IMR-90 (cell line): ENCODE measurements at places on chromosomes 5 and 9. TPM values are rescaled to one million over a fixed set of nuclear protein-coding genes. Genes with fewer than 3 reads are reported as not detected.

ZNF658 gene
- 5.8 and 6.3 TPM in 2 replicates for total RNA-seq

AKNA gene
- total RNA-seq, result 2.7 and 2.8 TPM in 2 replicates

GHR gene
- total RNA-seq, result 1.1 TPM in 2 replicates

UNC13B gene
- total RNA-seq, result 12.2 and 14.3 TPM in 2 replicates

ISL1 gene
- total RNA-seq, result under 0.01 TPM in 1 of 2 replicates, not detected in the other

DNA sequence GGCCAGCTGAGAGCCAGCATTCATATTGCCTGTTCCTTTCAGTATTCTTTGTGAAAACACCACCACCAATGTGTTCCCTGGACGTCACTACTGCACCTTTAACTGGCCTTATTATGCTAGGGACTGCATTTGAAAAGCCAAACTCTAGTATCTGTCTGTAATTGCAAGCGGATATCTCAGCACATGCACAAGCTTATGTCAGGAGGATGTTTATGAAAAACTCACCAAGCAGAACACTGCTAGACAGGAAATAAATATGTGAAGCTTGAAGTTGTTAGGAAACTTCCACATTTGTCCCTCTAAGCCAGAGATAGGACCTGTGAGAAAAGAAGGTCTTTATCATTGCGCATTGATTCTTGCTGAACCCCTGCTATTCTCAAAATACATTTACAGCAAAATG lies 135.4 kb upstream of the CCDC152 start:
- H3K4me3 ChIP-seq, result no peak overlapping the region
- H3K36me3 ChIP-seq, result no peaks in the 10 kb centered on the region
- H3K4me1 ChIP-seq, result no peaks in the 10 kb centered on the region; the same call in 1 of the 2 replicates
- no peak for DNase-seq
- no peaks in the 10 kb centered on the region for H3K27me3 ChIP-seq

DNA sequence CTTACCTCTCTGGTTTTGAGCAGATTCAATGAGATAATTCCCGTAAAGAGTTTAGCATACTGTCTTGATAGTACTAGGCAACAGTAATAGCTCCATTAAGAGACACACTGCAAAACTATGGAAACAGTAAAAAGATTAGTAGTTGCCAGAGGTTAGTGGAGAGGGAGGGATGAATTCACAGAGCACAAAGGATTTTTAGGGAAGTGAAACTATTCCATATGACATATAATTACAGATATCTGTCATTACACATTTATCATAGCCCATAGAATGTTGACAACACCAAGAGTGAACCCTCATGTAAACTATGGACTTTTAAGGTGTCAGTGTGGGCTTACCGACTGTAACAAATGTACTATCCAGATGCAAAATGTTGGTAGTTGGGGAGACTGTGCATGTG lies 176.4 kb upstream of the PLCXD3 start:
- no peak for DNase-seq
- no peak overlapping the region for H3K4me3 ChIP-seq
- H3K27ac ChIP-seq, result no peak overlapping the region
- no peaks in the 10 kb centered on the region; the same call in none of the 2 replicates for H3K27me3 ChIP-seq

DNA sequence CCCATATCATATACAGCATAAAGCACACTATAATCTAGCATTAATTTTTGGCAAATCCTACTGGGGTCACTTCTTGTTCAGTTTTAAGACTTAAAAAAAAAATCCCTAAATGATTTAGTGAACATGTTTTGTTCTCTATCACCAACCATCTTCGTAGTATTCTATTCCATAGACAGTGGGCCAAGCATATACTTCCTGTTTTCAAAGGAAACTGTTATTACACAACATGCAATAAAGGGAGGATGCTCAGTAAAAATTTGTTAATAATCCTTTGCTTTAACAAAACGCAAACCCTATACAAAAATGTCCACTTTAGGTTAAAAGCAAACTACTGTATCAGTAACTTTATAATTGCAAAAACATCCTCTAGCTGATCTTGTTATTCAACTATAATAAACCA lies 13.0 kb downstream of the CCNH start:
- H3K4me1 ChIP-seq, result peaks cover 3% of the 10 kb centered on the region
- DNase-seq, result no peak
- peaks cover 24% of the 10 kb centered on the region for H3K36me3 ChIP-seq
- H3K27ac ChIP-seq, result no peak overlapping the region
- no peaks in the 10 kb centered on the region for H3K27me3 ChIP-seq

- H3K27me3 ChIP-seq, result no peaks in the 10 kb centered on the region
- DNase-seq, result no peak
- no peaks in the 10 kb centered on the region for H3K36me3 ChIP-seq
- no peak overlapping the region for H3K4me3 ChIP-seq
- no peak overlapping the region for H3K27ac ChIP-seq
These were observed 355.5 kb downstream of the TLR4 start for GRCh38 chr9:118059484-118060278.

- H3K4me1 ChIP-seq, result no peaks in the 10 kb centered on the region
- H3K4me3 ChIP-seq, result no peak overlapping the region
These were observed 86.1 kb upstream of the PRSS3 start for GRCh38 chr9:33709269-33709668.

GRCh38 chr5:145510324-145510723 lies 324.8 kb downstream of the PRELID2 start:
- no peak overlapping the region for H3K27ac ChIP-seq
- peak; percentile 71 for DNase-seq
- H3K27me3 ChIP-seq, result no peaks in the 10 kb centered on the region
- H3K4me3 ChIP-seq, result no peak overlapping the region
- no peaks in the 10 kb centered on the region for H3K36me3 ChIP-seq

DNA sequence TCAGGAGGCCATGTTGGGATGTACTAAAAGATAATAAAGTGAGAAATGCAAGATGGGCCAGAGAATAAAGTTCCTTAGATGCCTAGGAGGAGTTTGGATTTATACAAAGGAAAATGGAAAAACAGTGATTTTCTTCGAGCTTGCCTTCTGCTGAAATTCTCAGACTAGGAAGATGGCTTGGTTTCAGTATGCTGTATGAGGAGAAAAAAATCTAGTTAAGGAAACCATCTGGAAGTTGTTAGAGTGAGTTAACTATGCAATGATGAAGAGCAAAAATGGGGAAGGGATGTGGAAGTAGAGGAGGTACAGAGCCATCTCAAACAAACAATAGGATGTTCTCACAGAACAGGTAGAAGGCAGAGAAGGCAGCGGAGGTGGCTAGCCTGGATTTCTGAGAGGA lies 162.9 kb upstream of the FTMT start:
- H3K4me1 ChIP-seq, result no peaks in the 10 kb centered on the region
- H3K27ac ChIP-seq, result no peak overlapping the region
- H3K27me3 ChIP-seq, result no peaks in the 10 kb centered on the region
- no peak overlapping the region for H3K4me3 ChIP-seq
- no peak for DNase-seq
- no peaks in the 10 kb centered on the region for H3K36me3 ChIP-seq

DNA sequence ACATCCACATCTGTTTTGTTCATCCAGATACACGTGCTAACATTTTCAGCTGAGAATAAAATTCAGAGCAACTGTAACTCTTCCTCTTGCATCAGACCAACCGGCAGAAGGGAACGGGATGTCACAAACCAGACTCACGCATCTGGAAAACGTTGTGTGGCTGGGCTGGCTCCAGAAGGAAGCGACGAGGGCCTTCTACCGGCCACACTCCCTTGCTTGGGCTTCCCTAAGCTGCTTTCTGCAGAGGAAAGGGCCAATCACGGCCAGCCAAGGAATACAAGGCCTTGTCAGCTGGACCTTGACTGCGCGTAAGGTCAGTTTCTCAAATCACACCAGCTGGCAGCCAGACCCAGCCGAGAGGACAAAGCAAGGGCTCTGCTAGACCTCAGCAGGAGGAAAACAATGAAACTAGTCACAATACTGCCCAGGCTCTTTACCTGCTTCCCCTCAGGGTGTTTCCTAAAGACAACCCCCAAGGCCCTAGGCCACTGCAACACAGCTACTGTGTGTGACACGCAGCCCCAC lies 106.1 kb downstream of the THBS4 start:
- H3K4me3 ChIP-seq, result no peak overlapping the region
- peak; percentile 15 for DNase-seq
- H3K4me1 ChIP-seq, result no peaks in the 10 kb centered on the region
- H3K27ac ChIP-seq, result no peak overlapping the region
- H3K27me3 ChIP-seq, result no peaks in the 10 kb centered on the region
- H3K36me3 ChIP-seq, result 0 out of 2 replicates have a peak, but pooled peaks cover 2% of the 10 kb centered on the region

GRCh38 chr5:143678148-143678905 lies 133.6 kb upstream of the HMHB1 start:
- H3K27ac ChIP-seq, result no peak overlapping the region
- no peak for DNase-seq
- H3K4me1 ChIP-seq, result peaks cover 8% of the 10 kb centered on the region
- H3K27me3 ChIP-seq, result no peaks in the 10 kb centered on the region
- no peaks in the 10 kb centered on the region for H3K36me3 ChIP-seq
